ENCODE measurements at places on chromosomes 16 and 17.

GRCh38 chr17:74367206-74367605, at the start of gene GPR142:
Gene GPR142, plus strand, starts transcription at chr17:74367506. Its CDS starts 2,035 bp downstream, at chr17:74369541.
- no peak for DNase-seq

DNA sequence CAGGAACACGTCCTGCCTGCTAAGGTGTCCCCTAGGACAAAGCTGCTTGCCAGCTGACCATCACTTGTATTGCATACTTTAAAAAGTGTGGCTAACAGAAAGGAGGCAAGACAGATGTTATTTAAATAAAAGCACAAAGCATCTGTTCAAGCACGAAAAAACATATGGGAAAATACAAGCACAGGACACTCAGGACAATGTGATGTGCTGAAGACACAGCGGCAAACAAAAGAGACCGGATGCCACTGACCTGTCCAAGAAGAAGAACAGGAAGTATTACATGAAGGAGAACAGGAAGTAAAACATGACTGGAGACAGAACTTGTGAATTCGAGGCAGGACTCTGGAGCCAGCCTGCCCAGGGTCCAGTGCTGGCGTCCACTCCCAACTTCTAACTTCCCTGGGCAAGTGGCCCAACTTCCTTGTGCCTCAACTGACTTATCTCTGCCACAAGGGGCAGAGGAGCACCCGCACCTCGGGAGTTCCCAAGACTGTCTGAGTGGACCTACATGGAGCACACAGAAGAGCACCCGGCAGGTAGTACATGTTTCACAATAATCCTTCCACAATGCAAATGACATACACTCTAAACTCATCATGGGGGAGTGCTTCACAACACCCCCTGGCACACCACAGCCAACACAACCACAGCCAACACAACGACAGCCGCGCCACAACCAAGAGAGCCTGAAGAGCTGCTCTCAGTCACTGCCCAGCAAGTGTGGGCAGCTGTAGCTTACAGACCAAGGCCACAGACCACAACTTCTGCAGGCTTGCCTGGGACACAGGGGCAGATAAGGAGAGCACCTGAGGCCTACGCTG, 36.6 kb downstream of the ANKRD11 start:
- DNase-seq: peak; percentile 33

DNA sequence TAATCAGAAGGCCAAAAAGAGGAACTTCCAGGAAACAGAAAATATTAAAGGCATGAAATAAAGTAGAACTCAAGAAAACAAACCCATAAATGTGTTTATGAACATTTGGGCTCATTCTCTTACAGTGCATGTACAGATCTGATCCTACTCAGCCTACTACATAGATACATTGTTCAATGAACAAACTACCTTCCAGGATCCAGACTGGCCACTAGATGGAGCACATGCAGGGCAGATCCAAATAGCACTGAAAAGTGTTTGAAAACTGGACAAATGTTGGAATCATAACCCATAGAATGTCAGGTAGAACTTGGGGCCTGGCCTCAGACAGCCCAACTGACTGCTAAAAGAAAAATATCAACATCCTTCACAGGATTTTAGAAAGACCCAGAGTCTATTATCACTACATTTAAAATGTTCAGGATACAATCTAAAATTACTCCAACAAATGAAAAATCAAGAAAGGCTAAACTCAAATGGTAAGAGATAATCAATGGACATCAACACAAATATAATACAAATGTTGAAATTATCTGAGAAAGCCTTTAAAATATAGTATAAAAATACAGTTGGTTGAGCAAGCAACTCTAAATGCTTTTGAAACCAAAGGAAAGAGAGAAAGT, 122.4 kb upstream of the NUDT7 start:
- DNase-seq: peak; percentile 20

- DNase-seq: no peak
Measured at GRCh38 chr16:75570396-75571065, 4.4 kb downstream of the GABARAPL2 start.

DNA sequence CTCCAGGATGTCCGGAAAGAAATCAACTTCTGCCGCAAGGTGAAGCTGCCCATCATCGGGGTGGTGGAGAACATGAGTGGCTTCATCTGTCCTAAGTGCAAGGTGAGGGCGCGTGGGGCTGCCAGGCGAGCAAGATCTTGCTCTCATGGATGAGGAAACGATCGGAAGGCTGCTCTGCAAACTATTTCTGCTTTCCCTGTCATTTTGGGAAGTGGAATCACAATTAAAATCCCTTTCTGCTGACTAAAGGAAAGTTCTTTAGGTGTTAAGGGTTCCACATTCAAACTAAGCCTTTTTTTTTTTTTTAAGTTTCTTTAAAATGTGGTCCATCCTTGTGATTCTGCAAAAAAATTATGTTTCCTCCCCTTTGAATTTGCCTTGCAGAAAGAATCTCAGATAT, 17.7 kb downstream of the NUBP1 start:
- no peak for DNase-seq

DNA sequence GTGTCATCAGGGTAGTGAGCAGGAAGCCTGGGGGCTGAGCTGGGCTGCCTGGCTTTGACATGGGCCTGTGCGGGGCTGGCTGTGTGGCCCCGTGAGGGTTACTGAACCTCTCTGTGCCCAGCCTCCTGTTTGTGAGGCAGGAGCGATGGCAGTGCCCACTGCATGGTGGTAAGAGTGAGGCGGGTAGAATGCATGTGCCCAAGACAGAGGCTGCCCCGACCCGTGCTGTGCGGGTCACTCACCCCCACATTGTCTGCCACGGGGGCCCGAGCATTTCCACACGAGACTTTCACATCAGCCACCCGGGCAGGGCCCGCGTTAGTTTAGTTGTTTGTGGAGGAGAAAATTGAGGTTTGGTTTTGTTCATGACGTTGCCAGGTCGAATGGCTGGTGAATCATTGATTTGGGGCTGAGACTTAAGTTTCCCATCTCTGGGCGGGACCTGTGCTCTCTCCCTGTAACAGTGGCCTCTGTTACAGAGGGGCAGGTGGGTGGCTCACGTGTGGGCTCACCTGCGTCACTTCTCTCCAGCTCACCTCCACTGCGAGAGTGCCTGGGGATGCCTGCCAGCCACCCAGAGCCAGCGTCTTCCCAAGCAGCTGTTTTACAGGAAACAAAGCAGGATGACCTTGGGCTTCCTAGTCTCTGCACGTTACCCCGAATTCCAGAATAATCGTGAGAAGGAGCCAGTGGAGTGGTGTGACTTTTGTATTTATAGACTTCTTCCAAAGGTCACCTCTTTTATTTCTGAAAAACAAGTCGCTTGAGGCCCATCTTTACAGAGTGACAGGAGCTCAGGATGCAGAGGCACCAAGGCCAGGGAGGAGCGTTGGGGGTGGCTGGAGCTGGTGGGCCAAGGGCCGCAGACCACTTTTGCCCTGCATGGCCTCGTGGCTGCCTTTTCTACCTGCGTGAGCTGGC, 150.6 kb downstream of the RPTOR start:
- DNase-seq: peak; percentile 16

All from astrocyte (in vitro differentiated cells and primary cell).